Right hindlimb (tissue), 1 donor: ENCODE measurements at places on chromosomes 7 and 10.

DNA sequence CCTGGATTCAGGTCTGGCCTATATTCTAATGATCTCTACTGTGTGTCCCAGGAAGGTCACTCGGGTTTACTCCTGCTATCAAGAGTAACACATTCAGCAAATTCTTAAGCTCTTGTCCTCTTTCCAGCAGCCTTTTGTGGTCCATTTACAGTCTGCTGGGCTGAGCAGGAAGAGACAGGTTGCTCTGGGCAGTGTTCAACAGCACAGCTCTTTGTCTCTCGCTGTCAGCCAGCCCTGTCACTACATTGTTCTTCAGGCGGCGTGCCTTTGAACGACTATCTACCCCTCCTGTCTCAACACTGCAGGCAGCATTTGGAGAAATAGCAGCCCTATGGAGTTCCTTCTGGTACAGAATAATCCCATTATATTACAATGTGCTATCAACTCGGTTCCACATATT, 192.2 kb upstream of the TBX20 start:
- DNase-seq, result no peak

GRCh38 chr7:133059263-133059662, 22.6 kb downstream of the CHCHD3 start:
- no peak for DNase-seq

DNA sequence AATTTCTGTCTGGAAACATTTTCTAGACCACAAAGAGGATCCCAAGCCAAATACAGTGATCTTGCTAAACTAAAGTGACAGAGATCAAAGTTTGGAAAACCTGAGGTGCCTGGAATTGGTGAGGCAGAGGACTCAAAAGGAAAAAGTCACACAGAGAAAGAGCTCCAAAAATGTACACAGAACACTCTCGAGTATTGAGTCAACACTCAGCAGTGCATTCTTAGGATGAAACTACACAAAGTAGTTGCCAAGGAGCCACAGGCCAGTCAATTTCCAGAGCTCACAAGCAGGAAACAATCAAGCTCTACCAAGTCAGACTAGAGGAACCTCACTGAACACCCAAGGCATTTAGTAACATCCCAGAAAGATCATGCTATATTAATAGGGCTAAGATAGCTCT, 61.3 kb downstream of the MICU1 start:
- DNase-seq, result no peak

DNA sequence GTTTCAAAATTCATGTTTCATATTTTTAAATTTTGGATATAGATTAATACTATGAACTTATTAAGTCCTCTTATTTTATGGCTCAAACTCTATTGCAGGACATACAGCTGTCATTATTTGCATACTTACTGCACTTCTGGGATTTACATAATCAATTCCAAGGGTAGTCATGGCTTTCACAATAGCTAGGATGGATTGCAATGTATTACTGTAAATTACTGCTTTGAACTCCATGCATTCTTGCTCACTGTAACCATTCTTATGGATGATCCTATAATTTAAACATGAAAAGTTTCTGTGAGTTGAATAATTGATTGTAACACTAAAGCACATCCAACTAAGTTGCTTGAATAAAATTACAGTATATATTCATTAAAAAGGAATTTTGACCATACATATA, 23.5 kb downstream of the GNAT3 start:
- DNase-seq, result no peak

DNA sequence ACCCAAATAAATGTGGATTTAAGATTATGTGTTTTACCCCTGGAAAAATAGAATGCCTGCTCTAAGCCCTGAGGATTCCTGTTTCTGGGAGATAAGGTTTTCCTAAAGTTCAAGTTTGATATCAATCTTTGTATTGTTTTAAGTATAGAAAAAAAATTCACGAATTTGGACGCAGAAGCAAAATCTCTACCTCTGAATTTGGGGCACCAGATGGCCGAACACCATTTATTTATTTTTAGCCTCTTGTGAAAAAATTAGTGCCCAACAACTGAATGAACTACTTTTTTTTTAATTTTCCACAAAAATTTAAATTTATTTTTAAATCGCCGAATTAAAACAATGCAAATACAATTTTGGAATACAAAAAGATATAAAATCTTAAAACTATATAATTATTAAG, 128.1 kb upstream of the SP4 start:
- no peak for DNase-seq

GRCh38 chr10:59907918-59908807, 1.8 kb upstream of the CCDC6 start:
- DNase-seq, result peak; percentile 79

- no peak for DNase-seq
Measured at GRCh38 chr7:960269-960871, 5.9 kb upstream of the ADAP1 start.

- DNase-seq, result no peak
Measured at GRCh38 chr7:132855901-132856300, 226.0 kb downstream of the CHCHD3 start.

DNA sequence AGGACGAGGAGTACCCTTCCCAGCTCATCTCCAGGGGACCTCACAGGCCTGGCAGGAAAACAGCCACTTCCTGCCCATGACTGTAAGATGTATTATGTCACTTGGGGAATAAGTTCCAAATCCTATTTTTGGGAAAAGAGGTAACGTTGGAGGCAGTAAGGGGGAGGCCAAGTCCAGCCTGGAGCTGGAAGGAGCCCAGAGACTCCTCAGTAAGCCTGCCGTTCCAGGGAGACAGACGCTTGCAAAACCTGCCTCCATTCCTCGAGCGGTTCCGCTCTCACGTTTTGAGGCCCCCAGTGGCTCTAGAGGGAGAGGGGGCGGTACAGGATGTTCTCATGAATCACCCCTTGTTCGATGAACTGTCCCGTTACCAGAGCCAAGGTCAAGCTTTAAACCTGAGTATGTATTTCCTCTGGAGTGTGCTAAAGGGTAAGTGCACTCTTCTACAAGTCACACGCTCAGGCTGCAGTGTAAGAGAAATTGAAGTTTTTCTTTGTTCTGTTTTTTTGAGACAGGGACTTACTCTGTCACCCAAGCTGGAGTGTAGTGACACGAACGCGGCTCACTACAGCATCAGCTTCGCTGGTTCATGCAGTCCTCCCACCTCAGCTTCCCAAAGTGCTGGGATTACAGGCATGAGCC, 45.5 kb upstream of the CYTH3 start:
- peak; percentile 91 for DNase-seq

- DNase-seq, result no peak
Measured at GRCh38 chr7:94127026-94127425, 122.9 kb upstream of the BET1 start.

DNA sequence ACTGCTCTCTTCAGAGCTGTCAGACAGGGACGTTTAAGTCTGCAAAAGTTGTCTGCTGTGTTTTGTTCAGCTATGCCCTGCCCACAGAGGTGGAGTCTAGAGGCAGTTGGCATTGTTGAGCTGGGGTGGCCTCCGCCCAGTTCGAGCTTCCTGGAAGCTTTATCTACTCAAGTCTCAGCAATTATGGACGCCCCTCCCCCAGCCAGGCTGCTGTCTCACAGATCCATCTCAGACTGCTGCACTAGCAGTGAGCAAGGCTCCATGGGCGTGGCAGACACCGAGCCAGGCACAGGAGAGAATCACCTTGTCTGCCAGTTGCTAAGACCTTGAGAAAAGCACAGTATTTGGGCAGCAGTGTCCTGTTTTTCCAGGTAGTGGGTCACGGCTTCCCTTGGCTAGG, 98.1 kb downstream of the SDHAF3 start:
- DNase-seq, result no peak

DNA sequence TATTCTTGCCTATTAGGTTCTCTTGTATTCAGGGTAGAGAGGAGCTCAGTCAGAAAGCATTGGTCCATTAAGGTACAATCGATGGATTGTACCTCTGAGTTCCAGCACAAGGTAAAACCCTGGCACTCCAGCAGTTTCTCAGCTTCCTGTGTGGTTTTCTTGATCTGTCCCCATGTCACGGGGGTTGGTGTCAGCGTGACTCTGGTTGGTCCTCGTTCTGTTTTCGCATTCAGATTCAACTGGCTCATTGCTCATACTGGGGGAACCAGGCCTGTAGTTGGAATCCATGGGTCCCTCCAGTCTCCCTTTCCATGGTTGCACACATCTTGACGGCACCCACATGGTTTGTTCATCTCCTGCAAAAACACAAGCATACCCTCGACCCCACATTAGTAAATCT, 32.7 kb upstream of the RASGEF1A start:
- DNase-seq, result no peak

DNA sequence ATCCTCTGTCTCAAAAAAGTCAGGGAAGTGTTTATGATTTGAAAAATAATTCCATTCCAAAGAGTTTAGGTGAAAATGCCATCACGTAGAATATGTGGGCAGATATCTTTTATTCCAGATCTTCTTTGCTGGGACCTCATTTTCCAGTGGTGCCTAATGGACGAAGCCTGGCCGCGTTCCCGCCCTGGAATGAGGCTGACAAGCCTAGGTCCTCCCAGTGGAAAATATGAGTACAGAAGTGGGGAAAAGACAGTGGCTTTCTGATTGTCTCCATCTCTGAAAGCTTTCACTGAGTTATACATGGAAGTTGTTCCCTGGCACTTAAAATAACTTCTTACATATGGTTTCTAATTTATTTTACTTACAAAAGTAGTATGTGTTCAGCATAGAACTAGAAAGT, 139.4 kb downstream of the TACC2 start:
- peak; percentile 80 for DNase-seq

GRCh38 chr10:95431900-95432342, 129.2 kb downstream of the SORBS1 start:
- no peak for DNase-seq

DNA sequence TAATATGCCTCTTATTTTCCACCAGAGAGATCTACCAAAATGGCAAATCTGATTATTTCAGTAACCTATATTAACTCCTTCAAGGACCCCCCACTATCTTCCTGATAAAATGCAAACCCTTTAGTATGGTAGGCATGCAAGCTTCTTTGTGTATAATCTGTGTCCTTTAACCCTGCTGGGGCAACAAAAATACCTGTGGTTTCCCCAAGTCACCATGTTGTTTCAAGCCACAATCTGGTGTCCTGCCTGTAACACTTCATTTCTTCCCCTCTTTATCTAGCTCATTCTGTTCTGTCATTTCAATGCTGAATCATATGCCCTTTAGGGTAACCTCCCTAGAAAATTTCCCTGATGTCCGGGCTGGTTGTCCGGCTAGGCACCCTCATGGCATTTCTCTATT, 5.3 kb downstream of the CALCR start:
- no peak for DNase-seq

- no peak for DNase-seq
Measured at GRCh38 chr7:51477323-51477722, 160.7 kb upstream of the COBL start.

DNA sequence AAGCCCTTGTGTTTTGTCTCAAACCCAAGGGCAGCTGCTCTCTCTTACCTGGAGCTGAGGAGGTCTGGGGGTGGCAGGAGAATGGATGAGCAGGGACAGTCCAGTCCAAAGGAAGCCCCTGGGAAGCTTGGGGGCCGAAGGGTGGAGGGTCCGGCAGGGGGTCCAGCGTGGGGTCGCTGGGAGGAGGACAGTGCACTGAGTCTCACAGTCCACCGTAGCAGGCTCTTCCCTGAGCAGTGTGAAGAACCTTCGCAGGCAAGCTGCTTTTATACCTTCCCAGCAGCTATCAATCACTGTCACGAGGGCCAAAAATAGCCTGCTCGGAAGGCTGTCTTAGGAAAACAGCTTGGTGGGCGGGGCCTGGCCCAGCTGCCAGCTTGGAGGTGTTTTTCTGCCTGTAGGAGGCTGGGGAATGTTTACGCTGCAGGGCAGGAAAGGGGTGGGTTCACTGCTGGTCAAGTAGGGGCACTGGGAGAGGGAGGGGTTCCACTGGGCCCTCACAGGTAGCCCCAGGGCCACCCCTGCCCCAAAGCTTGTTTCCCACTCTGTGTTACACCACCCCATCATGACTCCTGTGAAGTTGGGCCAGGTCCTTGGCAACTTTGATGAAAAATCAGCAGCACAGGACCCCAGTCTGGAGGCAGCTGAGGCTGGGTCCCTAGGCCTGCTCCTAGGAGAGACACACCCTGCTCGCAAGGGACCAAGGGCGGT, at the start of gene DEPP1:
DEPP1 (minus strand) TSS at position 240 of the 711 bp plus-strand sequence. CDS start 779 bp downstream, outside the sequence.
- DNase-seq, result peak; percentile 89

- no peak for DNase-seq
Measured at GRCh38 chr7:158860394-158860793, 4.0 kb downstream of the DYNC2I1 start.

GRCh38 chr7:150631084-150631826, 930 bp downstream of the GIMAP6 start:
- peak; percentile 31 for DNase-seq

- DNase-seq, result peak; percentile 35
Measured at GRCh38 chr7:4025694-4026615, 656.1 kb upstream of the FOXK1 start.

DNA sequence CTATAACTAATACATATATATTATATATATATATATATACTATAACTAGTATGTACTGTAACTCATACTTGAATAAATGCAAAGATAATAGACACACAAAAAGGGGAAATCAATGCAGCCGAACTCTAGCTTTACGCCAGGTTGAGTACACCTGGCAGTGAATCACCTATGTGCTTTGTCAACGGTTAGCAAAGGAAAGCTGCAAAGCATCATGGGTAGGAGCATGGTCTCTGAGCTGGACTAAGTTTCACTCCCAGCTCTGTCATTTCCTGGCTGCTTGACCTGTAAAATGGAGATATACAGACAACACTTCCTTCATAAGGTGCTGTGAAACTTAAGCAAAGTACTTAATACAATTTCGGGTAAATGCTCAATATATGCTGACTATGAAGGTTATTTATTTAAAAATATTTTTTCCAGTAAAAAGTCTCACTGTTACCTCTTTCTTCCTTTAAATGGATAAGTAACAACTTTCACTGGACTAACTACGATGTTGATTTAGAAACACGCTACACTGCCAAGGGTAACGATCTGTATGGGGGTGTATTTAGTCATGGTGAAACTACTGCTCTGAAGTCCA, 61.7 kb upstream of the ITGA8 start:
- DNase-seq, result no peak

DNA sequence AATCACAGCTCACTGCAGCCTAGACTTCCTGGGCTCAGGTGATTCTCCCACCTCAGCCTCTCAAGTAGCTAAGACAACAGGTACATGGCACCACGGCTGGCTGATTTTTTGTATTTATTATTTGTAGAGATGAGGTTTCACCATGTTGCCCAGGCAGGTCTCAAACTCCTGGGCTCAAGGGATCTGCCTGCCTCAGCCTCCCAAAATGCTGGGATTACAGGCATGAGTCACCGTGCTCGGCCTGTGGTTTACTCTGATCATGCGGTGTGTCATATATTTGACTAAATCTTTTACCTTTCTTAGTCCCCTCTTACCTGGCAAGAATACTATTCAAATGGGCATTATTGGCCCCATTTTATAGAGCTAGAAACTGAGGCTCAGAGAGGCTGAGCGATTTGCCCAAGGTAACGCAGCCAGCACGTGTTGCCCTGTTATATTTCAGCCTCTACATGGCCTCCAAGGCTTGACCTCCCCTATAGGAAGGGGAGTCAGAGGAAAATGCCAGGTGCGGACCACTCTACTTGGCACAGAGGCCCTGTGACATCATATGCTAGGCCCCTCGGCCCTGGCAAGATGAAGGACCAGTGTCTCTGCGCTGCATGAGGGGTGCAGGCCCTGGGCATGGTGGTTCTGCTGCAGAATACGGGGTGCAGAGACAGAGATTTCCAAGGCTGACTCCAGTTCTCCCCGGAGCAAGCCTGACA, 8.2 kb downstream of the ZCCHC24 start:
- no peak for DNase-seq

GRCh38 chr10:3241274-3241921, 68.8 kb upstream of the PITRM1 start:
- no peak for DNase-seq
